ENCODE measurements at places on chromosomes 1 and 21.

GRCh38 chr1:185360714-185361113 is 43.7 kb upstream of the IVNS1ABP start:
- no peak for DNase-seq

DNA sequence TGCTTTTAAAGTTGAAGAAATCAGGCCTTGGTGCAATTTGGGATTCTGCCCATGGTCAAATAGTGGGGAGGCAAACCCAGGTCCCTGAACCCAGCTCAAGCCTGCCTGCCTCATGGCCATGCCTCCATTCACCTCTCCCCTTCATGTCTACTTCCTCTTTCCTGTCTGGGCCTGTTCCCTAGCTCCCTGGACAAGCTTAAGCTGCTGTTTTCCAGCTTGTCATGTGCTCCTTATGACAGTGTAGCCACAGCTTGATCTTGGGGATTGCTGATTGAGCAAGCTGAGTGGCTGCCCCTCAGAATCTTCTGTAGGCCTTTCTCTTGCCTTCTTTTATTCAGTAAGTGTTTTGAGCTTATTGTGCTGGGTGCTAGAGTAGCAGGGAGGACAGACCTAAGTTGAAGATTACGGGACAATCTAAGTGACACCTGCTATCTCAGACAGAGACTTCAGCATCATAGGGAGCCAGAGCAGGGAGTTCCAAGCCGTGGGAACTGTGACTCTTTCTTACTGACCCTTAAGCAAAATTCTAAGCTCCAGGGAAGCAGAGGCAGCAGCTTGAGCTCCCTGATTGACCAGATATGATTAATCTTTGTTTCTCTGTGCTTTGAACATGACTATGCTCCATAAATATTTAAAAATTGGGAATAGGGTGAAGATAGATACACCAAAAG is 520 bp upstream of the MR1 start:
- DNase-seq: no peak

- no peak for DNase-seq
Observed at GRCh38 chr21:21003701-21004100, 5.5 kb downstream of the NCAM2 start.

DNA sequence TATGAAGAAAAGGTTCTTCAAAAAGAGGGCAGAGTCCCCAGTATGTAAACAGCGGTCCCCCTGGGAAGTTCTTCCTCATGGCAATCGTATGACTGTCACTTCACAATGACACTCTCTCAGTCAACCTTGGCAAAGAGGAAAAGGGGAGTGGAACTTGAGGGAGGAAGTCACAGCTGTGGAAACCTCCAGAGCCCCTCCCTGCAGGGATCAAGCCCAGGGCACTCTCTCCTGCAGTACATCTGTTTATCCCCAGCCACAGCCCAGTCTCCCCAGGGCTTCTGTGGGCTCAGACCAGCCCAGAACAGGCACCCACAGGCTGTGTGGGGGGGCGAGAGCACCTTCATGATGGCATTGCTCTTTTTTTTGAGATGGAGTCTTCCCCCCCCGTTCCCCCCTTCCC is 2.0 kb downstream of the ATP13A2 start:
- no peak for DNase-seq
